Fibroblast of skin of abdomen (primary cell): ENCODE measurements at places on chromosomes 16 and 17.
A peak's percentile ranks its signal among the peaks of the same experiment; 100 is the strongest.

- peak; percentile 59 for DNase-seq
Measured at GRCh38 chr17:3892095-3892998, 506 bp downstream of the CAMKK1 start.

GRCh38 chr17:57920916-57921703 lies 34.1 kb downstream of the CUEDC1 start:
- DNase-seq: peak; percentile 52

DNA sequence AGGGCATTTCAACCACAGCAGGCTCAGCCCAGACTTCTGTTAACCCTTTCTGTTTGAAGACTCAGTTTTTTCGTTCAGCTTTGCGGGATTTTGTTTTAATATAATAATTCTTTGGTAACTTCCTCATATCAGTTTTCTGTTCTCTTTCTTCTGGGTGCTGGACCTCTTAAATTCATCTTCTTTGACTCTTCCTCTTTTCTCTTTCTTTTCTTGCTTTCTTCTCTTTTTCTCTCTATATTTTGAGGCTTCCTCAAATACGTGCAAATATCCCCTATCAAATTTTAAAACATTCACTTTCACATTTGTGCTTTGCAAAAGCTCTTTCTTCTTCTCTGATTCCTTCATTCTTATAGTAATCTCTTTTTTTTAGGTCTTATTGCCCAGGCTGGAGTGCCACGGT lies 136.3 kb downstream of the HS3ST3B1 start:
- no peak for DNase-seq

DNA sequence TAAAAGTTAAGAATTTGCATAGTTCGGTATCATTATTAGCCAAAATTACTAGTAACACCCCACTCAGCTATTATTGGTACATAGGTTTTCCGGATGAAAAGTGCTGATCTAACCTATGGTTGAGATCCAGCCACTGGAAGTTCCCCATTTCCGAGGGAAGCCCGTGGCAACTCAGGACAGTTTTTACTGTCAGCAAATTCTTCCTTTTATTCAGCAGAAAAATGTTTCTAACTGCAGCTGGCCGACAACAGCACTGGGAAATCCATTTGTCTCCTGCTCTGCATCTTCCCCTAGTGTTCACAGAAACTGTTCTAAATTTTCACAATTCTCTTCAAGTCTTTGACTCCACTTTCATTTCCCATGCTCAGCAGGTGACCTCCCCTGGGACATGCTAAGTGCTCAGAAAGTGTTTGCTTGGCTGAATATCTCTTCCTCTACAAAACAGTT lies 15.5 kb upstream of the MMD start:
- DNase-seq: no peak

GRCh38 chr16:75573955-75574354 lies 7.8 kb downstream of the GABARAPL2 start:
- no peak for DNase-seq

DNA sequence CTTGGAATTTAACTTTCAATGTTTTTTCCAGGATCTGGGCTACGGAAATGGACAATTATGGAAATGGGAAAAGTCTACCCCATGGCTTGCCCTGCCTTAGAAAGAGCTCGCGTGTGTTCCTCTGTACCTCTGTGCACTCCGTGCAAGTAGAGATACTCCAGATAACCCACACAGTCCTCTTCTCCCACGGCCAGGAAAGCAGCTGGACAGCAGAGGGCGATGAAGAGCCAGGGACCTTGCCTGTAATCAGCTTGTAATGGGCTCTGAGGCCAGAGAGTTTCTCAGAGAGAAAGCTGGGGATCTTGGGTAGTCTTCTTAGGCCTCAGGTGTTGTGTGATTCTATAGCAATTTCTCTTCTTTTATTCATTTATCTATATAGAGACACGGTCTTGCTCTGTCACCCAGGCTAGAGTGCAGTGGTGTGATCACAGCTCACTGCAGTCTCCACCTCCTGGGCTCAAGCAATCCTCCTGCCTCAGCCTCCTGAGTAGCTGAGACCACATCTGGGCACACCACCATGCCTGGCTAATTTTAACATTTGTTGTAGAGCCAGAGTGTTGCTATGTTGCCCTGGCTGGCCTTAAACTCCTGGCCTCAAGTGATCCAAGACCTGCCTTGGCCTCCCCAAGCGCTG lies 2.4 kb upstream of the SOCS7 start:
- DNase-seq: peak; percentile 75

DNA sequence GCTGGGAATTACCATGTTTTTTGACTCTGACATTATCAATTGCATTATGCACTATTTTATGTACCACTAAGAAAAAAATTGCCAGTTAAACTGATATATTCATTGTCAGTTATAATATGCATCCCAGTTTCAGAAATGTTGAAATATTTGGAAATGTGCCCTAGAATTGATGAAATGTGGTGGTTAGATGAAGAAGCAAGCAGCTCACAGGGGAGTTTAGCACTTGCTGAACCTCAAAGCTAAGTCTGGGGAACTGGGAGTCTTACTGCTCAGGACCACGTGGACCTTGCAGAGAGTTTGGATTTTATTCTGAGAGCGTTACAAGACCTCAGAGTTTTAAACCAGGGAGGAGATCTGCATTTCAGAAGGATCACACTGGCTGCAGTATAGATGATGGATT lies 67.9 kb downstream of the TNRC6C start:
- peak; percentile 47 for DNase-seq

- DNase-seq: peak; percentile 29
Measured at GRCh38 chr17:51298508-51299371, 38.4 kb downstream of the UTP18 start.

GRCh38 chr17:51472670-51473205 lies 212.4 kb downstream of the UTP18 start:
- no peak for DNase-seq

DNA sequence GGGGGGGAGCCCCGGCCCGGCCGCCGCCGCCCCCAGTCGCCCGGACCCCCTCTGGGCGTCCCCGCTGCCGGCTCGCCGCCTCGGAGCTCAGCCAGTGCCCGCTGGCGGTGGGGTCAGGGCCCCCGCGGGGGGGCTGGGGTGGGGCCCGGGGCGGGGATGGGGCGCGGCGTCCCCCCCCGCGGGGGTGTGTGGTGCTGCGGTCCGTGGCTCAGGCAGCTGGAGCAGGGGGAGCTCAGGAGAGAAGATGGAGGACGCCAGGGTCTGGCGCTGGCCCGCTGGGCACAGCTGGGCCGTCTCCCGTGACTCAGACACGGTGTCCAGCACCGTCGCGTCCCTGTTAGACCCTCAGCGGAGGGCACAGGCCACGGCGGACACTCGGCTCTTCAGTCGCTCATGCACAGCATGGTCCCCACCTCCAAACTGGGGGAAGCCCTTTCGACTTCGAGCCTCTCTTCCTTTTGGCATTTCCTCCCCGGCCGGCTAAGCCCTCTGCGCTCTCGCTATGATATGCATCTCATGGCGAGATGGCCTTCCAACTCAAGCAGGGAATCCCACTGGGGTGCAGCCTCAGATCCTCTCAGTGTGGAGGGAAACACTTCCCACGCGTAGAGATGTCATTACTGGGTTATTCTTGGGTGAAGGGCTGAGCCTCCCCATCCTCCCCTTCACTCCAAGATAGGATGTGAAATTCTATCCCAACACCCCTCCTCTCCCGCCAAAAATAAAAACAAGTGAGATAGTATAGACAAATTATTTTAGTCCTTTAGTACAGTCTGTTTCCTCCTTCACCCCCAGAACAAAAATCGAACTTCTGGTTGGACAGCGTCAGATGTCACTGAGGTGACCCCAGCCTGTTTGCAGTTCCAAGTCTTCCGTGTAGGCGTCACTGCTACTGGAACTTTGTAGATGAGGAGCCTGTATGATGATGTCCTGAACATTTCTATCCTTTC lies 522 bp upstream of the VEZF1 start:
- DNase-seq: peak; percentile 69

- DNase-seq: no peak
Measured at GRCh38 chr16:51820176-51820575, 669.1 kb upstream of the SALL1 start.

GRCh38 chr17:34352191-34352590 lies 4.1 kb upstream of the CCL13 start:
- DNase-seq: no peak

GRCh38 chr16:27355610-27356009 lies 41.8 kb downstream of the IL4R start:
- peak; percentile 9 for DNase-seq

- no peak for DNase-seq
Measured at GRCh38 chr17:160336-160735, 21.1 kb downstream of the DOC2B start.

- no peak for DNase-seq
Measured at GRCh38 chr17:8555062-8555461, 75.5 kb downstream of the MYH10 start.

DNA sequence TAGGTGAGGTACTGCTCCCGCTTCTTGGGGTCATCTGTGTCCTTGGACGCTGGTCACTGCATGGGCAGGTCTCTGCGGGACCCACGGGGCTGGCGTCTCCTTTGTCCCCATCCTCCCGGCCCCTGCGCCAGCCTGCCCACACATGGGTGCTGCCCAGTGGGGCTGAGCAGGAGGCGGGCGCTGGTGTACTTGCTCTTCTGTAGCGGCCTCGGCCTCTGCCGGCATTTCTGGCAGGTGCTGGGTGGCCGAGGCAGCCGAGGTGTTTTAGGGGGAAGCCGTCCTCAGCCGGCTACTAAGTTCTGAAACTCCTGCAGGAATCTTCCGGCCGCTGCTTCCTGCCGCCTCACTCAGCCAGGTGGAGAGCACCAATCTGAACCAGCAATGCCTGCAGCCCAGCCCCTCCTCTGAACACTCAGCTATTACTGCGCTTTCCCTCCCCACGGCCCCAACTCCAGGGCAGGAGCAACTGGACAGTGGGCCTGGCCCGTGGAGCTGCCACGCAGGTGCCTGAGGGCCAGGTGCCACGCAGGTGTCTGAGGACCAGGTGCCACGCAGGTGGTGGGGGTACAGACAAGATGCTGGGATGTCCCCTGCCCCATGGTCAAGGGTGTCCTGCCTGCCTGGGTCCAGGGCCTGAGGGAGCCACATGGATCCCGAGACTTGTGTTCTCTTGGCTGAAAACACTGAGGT lies 10.0 kb downstream of the DECR2 start:
- no peak for DNase-seq

- peak; percentile 78 for DNase-seq
Measured at GRCh38 chr17:75753514-75754377, 11.2 kb downstream of the GALK1 start.

GRCh38 chr17:82052638-82053059 lies 951 bp downstream of the GPS1 start:
- DNase-seq: no peak

DNA sequence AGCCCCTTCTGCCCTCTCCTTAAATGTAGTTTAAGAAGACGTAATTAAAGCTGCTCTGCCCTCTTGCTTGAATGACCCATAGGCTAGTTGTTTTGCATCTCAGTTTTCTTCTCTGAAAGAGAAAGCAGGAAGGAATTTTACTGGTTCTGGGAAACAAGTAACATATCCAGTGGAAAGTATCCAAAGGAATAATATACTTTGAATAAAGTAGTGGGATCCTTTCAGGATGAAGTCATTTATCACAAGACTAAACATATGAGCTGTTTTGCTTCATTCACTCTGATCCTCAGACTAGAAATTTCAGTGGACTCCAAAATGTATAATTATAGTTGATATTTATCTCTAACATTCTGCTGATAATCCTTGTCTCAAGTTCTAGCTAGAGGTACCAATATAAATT lies 1297.6 kb upstream of the GOT2 start:
- DNase-seq: peak; percentile 10

DNA sequence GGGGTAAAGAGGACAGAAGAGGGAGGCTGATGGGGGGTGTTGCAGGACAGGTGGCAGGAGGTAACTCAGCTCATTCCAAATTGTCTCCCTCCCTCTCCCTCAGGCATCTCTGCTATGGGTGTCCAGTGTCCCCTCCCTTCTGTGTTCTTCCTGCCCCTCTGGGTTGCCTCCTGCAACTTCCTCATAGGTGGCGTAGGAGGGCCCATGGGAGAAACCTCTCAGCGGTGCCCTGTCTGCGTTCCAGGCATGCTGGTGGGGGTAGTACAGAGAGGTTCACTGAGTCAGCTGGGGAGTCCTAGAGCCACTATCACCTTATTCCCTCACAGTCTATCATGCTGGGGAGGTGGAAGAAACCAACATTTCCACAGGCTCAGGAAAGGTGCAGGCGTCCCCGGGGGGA lies 14.7 kb upstream of the ODF4 start:
- DNase-seq: no peak

DNA sequence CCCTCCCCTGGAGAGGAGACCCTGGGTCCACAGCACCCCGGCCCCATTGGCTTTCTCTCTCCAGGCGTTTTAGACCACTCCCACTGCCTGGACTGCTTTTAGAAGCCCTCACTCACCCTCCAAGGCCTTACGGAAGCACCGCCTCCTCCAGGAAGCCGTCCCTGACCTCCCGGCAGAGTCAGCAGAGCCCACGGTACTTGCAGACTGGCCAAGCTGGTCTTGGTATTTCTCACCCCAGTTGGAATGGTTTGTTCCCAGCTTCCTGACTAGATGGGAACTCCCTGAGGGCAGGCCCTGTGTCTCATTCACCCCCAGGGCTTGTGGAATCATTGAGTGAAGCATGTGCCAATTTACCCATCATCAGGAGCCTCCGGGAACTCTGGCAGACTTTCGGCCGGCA lies 9.2 kb downstream of the SCGB1C2 start:
- no peak for DNase-seq

DNA sequence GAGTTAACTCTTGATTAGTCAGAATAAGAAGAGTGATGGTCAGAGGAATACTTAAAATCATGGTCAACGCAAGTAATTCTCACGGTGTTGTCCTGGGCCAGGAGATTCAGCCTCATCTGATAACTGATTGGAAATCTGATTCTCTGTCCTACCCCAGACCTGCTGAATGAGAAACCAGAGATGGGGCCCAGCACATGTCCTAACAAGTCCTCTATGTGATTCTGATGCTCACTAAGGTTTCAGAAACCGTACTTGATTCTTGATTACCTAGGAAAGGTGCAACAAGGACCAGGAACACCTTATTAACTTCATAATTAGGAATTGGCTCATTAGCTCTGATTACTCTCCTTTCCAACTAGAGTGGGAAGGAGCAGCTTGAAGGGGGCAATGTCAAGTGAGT lies 44.5 kb downstream of the ANKFY1 start:
- DNase-seq: no peak

GRCh38 chr17:67633751-67634211 lies 84.0 kb upstream of the NOL11 start:
- no peak for DNase-seq

GRCh38 chr16:52283018-52283417 lies 263.9 kb downstream of the TOX3 start:
- peak; percentile 5 for DNase-seq

GRCh38 chr16:26961459-26961858 lies 105.3 kb upstream of the C16orf82 start:
- no peak for DNase-seq

DNA sequence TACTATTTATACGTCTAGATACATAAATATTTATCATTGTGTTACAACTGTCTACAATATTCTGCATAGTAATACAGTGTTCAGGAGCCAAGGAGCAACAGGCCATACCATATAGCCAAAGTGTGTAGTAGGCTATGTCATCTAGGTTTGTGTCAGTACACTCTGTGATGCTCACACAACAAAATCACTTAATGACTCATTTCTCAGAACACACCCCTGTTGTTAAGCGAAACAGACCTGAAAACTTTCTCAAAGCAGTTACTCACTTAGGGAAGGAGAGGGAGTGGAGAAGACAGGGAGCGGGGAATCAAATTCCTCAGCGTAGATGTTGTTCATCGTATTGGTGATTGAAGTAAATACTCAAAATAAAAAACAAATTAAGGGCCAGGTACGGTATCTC lies 269.5 kb downstream of the STX8 start:
- no peak for DNase-seq

GRCh38 chr16:19808061-19808641 lies 76.5 kb downstream of the GPRC5B start:
- DNase-seq: no peak
